Stimulated activated CD4-positive, alpha-beta T cell treated with anti-CD3 and anti-CD28 coated beads, Interleukin-2, amount 100 ng/mL, for 24 hours (primary cell): ENCODE measurements at places on chromosomes 5 and 9.

GRCh38 chr5:173050791-173051190, 5.4 kb upstream of the CREBRF start:
- no peak for DNase-seq

DNA sequence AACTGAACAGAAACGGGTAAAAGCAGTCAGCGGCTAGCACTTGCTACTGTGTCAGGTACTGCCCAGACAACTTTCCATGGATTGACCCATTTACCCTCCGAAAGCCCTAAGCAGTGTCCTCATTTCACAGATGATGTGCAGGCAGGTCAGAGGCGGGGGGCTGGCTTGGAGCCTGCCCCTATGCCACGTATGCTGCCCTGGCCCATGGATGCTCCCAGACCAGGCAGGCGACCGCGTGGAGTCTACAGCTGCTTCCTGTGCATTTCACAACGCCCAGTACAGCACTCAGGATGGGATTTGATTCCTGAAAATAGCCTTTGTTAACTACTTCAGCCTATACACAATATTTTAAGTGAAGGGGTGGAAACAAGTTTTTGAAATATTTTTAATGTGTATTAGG, 202.9 kb downstream of the NXNL2 start:
- DNase-seq: no peak

DNA sequence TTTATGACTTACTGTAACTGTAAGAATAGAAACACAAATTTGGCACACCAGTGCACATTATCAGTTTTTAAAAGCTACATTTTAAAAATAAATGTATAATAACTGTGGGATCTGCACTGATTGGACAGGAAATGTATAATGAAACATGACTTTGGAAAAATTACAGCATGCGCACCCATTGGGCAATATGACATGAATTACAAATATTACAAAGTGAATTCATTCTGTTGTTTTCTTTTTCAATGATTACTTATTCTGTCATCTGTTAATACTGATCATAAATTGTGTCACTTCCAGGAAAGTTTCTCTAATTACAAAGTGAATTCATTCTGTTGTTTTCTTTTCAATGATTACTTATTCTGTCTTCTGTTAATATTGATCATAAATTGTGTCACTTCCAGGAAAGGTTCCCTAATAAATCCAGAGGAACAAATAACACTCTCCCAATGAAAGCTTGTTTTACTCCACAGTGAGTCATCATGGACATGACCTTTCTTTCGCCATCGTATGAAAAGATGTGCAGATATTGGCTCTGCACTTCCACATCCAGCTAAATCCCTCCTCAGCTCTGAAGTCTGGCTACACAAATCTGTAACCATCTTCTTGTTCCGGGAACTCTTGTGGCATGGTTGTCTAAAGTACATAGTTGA, 297.0 kb upstream of the HAPLN1 start:
- DNase-seq: no peak

- no peak for DNase-seq
Observed at GRCh38 chr5:5165541-5166002, 25.4 kb downstream of the ADAMTS16 start.

DNA sequence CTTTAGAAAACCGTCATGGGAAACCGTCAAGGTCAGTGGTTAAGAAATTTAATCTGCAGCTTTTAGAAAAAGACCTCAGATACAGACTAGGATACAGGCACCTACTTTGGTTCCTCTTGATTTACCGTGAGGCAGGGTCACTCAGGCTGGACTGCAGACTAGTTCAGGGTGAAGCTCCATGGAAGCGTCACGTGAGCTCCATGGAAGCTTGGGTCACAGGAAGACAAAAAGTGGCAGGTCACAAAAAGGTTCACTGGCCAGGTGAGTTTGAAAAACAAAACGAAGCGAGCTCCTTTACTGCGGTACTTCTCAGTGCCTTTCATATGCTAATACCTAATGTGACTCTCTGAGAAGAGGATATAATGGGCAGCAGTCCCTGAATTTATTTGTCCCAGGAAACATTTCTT, 43.0 kb downstream of the PRRC2B start:
- no peak for DNase-seq

GRCh38 chr5:175382171-175382570, 61.8 kb downstream of the DRD1 start:
- no peak for DNase-seq

DNA sequence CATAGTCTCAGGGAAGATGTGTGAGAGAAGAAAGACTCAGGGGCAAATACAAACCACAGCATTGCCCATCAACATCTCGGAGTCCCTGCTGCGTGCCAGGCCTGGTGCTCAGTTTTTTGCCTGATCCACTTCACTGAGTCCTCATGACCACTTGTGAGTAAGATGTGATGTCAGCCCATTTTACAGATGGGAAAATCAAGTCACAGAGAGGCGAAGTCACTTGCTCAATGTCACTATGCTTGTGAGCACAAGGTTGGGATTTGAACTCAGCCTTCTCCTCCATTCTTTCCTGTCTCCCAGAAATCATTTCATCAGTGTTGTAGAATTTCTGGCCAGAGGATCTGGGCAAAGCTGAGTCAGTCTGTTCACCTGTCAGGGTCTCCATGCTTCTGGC, 34.6 kb upstream of the PSD2 start:
- no peak for DNase-seq

- DNase-seq: no peak
Observed at GRCh38 chr5:149418910-149419531, 39.9 kb upstream of the IL17B start.

- no peak for DNase-seq
Observed at GRCh38 chr9:109894921-109895758, 115.1 kb downstream of the PALM2AKAP2 start.

DNA sequence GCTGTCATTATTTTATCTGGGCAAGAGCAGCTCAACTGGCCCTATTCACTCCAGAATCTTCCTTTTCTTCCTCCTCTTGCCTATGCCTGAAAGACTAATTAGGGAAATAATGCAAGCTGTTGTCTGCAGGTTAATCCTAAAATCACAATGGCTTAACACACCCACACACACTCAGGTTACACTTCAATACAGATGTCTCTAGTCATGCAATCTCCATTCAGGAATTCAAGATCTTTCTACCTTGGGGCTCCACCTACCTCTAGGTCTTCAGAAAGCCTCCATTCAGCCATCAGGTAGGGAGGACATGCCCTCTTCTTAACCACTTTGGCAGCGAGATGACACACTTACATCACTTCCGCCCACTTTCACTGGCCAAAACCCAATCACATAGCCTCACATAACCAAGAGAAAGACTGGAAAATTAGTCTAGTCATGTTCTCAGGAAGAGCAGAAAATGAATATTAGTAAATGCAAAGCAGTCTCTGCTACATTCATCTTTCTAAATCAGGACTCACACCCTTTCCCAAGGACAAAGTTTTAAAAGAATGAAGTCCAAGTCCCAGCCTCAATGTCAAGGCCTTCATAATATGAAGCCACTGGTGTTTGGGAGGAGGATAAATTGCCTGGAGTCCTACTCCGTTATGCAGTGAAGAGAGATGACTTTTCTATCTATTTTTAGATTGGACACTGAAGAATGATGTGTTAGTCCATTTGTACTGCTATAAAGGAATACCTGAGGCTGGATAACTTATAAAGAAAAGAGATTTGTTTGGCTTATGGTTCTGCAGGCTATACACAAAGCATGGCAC, 428.1 kb downstream of the EFNA5 start:
- DNase-seq: no peak

DNA sequence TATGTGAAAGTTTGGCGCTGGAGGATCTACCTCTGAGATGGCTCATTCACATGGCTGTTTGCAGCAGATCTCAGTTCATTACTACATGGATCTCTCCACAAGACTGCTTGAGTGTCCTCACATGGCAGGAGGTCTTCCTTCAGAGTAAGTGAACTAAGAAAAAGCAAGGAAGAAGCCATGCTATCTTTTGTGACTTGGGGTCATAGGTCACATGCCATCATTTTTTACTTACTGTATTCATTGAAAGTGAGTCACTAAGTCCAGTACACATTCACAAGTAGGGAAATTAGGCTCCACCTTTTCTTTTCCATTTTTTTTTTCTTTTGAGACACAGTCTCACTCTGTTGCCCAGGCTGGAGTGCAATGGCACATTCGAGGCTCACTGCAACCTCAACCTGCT, 8.7 kb upstream of the CDKN2AIPNL start:
- DNase-seq: no peak

DNA sequence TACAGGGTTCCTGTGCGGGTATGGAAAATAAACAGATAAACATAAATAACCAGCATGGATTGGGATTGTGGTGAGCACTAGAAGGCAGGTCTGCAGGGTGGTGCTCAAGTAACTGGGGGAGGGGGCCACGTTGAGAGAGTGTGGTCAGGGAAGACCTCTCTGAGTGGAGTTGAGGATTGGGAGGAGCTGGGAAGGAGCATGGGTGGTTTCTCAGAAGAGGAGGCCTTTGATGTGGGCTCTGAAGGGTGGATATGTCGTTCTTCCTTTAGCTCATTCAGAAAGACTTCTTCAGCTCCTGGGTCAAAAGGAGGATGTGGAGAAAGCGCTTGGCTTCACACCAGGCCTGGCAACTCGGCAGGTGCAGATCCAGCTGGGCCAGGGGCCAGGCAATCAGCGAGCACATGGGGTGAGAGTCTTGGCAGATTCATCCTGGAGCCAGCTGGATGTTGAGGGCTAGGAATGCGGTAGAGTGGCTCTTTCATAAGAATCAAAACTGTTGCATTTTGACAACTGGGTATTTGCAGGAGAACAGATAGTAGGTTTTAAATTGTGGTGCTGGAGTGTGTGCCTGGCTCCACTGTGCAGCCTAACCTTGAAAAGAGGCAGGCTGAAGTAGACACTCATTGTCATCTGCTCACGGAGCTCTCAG, 71.7 kb downstream of the PCSK5 start:
- DNase-seq: no peak

- no peak for DNase-seq
Observed at GRCh38 chr5:138370537-138370936, 18.1 kb downstream of the KDM3B start.
